Stimulated activated CD4-positive, alpha-beta T cell treated with anti-CD3 and anti-CD28 coated beads, Interleukin-1b, Interleukin-23, amount 100 ng/mL, for 1 hour (primary cell): ENCODE measurements at places on chromosomes 2 and 18.

GRCh38 chr18:49819823-49820671, 6.7 kb upstream of the ACAA2 start:
- DNase-seq: no peak

DNA sequence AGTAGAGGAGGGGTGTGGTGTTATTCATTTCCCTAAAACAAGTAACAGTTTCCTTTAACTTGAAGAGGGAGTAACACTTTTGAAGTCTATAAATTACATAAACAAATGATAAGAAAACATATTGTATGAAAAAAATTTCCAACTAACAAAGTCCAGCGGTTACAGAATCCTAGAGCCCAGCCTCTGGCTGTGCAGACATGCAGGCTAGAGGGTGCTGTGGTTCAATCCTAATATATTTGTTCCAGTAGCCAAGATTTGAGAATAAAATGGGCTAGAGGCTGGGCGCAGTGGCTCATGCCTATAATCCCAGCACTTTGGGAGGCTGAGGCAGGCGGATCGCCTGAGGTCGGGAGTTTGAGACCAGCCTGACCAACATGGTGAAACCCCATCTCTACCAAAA, 56.9 kb downstream of the WDR75 start:
- no peak for DNase-seq

DNA sequence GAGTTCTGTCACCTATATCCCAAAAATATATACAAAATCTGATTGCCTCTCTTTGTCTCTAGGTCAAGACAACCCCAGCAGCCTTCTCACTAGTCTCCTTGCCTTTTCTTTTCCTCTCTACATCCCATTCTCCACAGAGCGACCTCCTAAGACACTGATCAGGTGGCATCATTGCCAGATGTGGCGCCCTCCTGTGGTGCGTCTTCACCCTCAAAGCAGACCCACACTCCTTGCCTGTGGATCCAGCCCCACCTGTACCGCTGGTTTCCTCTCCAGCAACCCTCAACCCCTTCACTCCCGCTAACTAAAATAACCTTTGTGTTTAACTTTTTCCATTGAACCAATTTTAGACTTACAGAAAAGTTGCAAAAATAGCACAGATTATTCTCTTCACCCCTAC, 273.3 kb downstream of the GLI2 start:
- no peak for DNase-seq

- DNase-seq: no peak
Observed at GRCh38 chr18:6938003-6938402, 179.6 kb downstream of the LAMA1 start.

DNA sequence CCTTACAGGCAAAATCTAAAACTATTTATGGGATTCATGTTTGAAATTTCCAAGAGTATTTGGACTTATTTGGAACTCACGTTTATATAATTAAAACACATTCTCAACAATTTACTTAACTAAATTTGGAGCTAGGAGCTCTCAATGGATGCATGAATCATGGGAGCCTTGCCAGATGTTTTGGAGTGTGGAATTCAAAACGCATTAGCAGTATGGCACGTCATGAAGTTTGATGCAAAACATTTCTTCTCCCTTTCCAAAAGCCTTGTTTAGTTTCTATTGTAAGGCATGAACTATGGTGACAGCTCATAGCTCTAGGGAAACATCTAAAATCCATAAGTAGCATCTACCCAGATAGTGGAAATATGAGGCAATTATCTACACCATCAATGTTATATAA, 701.6 kb downstream of the SATB2 start:
- no peak for DNase-seq

DNA sequence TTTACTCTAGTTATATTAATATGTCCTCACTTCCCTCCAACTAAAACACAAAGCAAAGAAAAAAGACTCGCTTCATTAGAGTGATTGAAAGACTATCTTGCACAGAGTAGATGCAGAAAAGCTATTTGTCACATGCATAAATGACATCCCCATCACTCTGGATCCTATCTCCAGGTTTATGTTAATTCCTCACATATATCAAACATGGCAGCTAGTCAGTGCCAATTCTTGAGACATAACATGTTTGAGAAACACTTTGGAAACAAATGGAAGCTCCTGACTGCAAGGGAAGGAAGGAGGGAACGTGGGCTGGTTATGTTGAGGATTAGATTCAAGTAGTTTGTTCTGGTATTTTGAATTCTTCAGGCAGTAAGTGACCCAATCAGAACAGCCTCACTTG, 89.8 kb upstream of the BCL2L11 start:
- DNase-seq: no peak

DNA sequence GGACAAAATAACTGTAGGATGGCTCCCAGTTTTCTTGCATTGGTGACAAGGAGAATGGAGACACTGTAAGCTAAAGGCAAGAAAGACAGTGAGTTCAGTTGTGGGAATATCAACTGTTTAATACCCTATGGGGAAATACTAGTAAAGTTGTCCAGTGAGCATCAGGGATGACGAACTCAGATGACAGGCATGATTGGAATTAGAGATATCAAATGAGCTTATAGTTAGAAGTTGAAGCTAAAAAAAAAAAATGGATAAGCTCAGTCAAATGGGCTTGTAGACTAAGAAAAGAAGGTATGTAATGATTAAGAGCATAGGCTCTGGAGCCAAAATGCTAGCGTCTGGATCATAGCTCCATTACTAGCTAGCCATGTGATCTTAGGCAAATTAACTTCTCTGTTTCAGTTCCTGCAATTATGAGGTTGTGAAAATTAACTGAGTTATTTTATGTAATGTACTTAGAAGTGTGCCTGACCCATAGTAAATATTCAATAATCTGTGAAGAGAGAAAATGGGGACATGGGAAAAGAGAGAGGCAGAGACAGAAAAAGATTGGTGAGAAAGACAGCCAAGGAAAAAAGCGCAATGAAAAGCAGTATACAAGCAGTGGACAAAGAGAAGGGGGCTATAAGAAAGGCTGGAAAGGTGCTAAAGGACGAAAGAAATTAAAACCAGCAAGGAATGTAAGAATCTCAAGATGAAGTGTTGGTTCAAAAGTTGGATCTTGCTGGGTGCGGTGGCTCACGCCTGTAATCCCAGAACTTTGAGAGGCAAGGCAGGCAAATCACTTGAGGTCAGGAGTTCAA, 95.7 kb upstream of the SLC39A10 start:
- no peak for DNase-seq

DNA sequence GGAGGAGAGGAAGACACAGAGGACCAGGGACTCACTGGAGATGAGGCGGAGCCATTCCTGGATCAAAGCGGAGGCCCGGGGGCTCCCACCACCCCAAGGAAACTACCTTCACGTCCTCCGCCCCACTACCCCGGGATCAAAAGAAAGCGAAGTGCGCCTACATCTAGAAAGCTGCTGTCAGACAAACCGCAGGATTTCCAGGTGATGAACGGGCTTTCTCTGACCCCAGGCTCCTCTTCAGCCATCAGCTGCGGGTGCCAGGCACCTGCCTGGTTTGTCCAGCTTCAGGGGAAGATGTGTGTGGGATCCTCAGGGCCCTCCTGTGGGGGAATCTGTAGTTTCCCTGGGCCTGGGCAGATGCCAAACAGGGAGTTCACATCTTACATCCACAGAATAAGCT, 60.4 kb downstream of the DYSF start:
- DNase-seq: no peak

GRCh38 chr2:78907089-78907488, 118.4 kb upstream of the REG3G start:
- no peak for DNase-seq

GRCh38 chr2:130352237-130352636, 3.6 kb upstream of the PTPN18 start:
- no peak for DNase-seq

DNA sequence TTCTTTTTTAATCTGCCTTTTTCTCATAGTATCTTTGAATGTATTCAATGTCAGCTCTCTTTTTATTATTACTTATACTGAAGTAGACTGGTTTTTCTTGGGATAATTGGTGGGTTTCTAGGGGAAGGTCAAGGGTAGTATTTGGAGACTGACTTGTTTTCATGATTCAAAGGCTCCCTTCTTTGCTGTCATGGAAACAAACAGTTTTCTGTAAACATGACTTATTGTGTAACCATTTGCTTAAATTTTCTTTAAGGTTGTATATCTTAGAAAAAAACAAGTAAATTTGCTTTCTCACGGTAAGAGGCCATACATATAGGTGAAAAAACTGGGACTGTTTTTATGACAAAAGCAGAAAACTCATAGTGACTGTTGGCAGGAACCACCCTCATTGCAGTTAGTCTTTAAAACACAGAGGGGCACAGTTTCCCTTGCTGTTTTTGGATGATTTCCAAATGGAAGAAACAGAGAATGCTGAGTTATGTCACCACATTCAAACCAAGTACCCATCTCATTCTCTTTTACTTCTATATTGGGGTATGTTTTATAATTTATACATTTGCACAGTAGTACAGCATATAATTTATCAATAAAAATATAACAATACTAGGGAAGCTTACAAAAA, 5.8 kb upstream of the RDH14 start:
- DNase-seq: no peak

DNA sequence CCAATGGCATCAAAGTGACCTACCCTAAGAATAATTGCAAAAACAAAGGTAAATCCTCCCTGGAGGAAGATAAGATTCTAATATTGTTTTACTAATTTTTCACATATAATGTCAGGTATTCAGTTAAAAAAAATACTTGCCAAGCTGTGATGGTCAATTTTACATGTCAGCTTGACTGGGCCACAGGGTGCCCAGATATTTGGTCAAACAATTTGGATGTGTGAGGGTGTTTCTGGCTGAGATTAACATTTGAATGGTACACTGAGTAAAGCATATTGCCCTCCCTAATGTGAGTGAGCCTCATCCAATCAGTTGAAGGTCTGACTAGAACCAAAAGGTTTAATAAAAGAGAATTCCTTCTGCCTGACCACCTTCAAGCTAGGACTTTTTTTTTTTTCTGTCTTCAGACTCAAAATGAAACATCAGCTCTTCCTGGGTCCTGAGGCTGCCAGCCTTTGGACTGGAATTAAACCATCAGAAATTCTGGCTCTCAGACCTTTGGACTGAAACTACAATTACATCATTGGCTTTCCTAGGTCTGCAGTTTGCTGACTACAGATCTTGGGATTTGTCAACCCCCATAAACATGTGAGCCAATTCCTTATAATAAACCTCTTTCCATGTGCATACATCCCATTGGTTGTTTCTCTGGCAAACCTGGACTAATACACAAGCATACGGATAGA, 65.4 kb downstream of the LDAH start:
- no peak for DNase-seq

- DNase-seq: no peak
Observed at GRCh38 chr18:36114251-36114650, 14.9 kb downstream of the SLC39A6 start.

GRCh38 chr2:188721784-188722183, 252.4 kb upstream of the COL3A1 start:
- DNase-seq: no peak

DNA sequence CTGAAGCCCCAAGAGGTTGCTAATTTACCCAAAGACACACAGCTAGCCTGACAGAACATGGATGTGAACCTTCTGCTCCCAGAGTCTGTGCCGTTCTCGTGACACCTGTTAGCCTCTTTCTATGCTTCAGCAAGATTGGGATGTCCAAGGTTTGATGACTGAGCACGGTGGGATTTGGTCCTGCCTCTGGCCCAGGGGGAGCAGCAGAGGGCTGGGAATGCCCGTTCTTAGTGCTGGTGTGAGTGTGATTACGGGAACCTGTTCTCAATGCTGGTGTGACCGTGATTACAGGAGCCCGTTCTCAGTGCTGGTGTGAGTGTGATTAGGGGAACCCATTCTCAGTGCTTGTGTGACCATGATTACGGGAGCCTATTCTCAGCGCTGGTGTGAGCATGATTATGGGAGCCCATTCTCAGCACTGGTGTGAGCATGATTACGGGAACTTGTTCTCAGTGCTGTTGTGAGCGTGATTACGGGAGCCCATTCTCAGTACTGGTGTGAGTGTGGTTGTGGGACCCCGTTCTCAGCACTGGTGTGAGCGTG, 67.3 kb upstream of the SNTG2 start:
- no peak for DNase-seq

- no peak for DNase-seq
Observed at GRCh38 chr2:64860276-64860885, 128.8 kb upstream of the SLC1A4 start.

DNA sequence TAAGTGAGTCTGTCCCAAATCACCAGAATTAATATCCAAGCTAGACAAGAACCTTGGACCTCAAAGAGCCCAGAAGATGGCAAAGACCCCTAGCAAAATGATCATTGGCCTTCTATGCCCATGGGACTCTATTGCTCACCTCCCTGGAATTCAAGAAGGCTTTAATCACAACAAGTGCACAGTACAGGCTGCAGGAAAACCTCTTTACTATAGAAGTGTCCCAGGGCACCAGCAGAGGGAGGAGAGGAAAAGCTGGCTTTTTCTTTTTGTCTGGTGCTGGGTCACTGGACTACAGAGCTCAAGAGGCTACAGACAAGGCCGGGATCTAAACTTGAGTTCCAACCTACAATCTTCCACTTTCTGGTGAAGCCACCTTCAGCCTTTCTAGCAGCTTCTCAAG, 88.3 kb upstream of the PPP1CB start:
- DNase-seq: no peak

- no peak for DNase-seq
Observed at GRCh38 chr2:28035163-28035690, 144.7 kb downstream of the BABAM2 start.

- no peak for DNase-seq
Observed at GRCh38 chr2:69798290-69798908, 31.1 kb upstream of the GMCL1 start.

GRCh38 chr18:54280220-54280569, 10.9 kb downstream of the POLI start:
- no peak for DNase-seq

- DNase-seq: no peak
Observed at GRCh38 chr2:24672589-24672988, 120.6 kb downstream of the PTRHD1 start.

GRCh38 chr2:43455731-43456642, 139.9 kb downstream of the THADA start:
- no peak for DNase-seq

GRCh38 chr2:190159453-190159852, 96.9 kb upstream of the MSTN start:
- DNase-seq: no peak
